ENCODE measurements at places on chromosomes 1 and 21. TPM values are rescaled to one million over a fixed set of nuclear protein-coding genes. Genes with fewer than 3 reads are reported as not detected.

NUDT4B gene
- polyA plus RNA-seq, result 4.9 TPM

TAF5L gene
- polyA plus RNA-seq, result 4.5 TPM

TFF2 gene
- polyA plus RNA-seq, result not detected

PRAMEF9 gene
- polyA plus RNA-seq, result not detected

MIXL1 gene
- polyA plus RNA-seq, result not detected

NPR1 gene
- polyA plus RNA-seq, result not detected

EPHB2 gene
- not detected for polyA plus RNA-seq

AGMAT gene
- polyA plus RNA-seq, result 0.39 TPM

MACO1 gene
- 3.7 TPM for polyA plus RNA-seq

COL24A1 gene
- 0.09 TPM for polyA plus RNA-seq

PDZK1IP1 gene
- polyA plus RNA-seq, result 0.58 TPM

PCAT6 gene
- polyA plus RNA-seq, result 0.73 TPM

SELENBP1 gene
- not detected for polyA plus RNA-seq

BRINP2 gene
- not detected for polyA plus RNA-seq

CCDC185 gene
- polyA plus RNA-seq, result not detected

FCRL2 gene
- not detected for polyA plus RNA-seq

- DNase-seq, result no peak
- no peaks in the 10 kb centered on the region for H3K4me1 ChIP-seq
Measured at GRCh38 chr1:236575523-236575922, 28.8 kb downstream of the HEATR1 start.

GRCh38 chr1:197955486-197956394 lies 38.6 kb downstream of the LHX9 start:
- H3K4me3 ChIP-seq, result no peak overlapping the region
- DNase-seq, result no peak
- H3K27me3 ChIP-seq, result peaks cover 5% of the 10 kb centered on the region
- H3K36me3 ChIP-seq, result no peaks in the 10 kb centered on the region

DNA sequence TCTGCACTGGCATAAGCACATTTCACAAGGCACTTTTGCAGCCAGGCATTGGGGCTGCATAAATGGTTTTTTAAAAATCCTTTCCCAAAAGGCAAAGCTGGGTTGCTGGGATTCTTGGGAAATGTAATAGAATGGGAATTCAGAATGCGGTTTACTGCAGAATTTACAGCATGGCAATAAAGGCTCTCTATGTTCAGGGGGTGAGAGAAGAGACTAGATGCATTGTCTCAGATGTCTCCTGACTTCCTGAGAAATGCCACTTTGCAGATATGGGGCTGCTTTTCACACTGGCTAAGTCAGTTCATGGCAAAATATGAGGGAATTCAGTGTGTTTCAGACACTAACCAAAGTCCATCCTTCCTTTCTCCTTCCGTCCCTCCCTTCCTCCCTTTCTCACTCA lies 13.5 kb downstream of the FCGR2B start:
- peak overlapping the region; percentile 51 for H3K27ac ChIP-seq
- H3K27me3 ChIP-seq, result peaks cover 3% of the 10 kb centered on the region
- DNase-seq, result no peak
- H3K4me1 ChIP-seq, result no peaks in the 10 kb centered on the region
- no peaks in the 10 kb centered on the region for H3K36me3 ChIP-seq

- no peak for DNase-seq
- H3K27ac ChIP-seq, result peak overlapping the region; percentile 87
- H3K4me3 ChIP-seq, result peak overlapping the region; percentile 48
- peaks cover 4% of the 10 kb centered on the region for H3K36me3 ChIP-seq
- peaks cover 98% of the 10 kb centered on the region for H3K4me1 ChIP-seq
- peaks cover 3% of the 10 kb centered on the region for H3K27me3 ChIP-seq
Measured at GRCh38 chr1:155970531-155971167, 7.7 kb downstream of the ARHGEF2 start.

- peaks cover 53% of the 10 kb centered on the region for H3K4me1 ChIP-seq
- H3K4me3 ChIP-seq, result peak overlapping the region; percentile 84
- H3K36me3 ChIP-seq, result no peaks in the 10 kb centered on the region
- peak; percentile 78 for DNase-seq
Measured at GRCh38 chr21:29299046-29299915, 559 bp downstream of the BACH1 start.

GRCh38 chr1:42937141-42937696 lies 21.4 kb downstream of the SLC2A1 start:
- H3K4me1 ChIP-seq, result peaks cover 97% of the 10 kb centered on the region
- peak overlapping the region; percentile 99 for H3K27ac ChIP-seq
- H3K36me3 ChIP-seq, result peaks cover 17% of the 10 kb centered on the region
- peak overlapping the region; percentile 83 for H3K4me3 ChIP-seq

GRCh38 chr1:234599617-234600417 lies 10.2 kb downstream of the IRF2BP2 start:
- no peaks in the 10 kb centered on the region for H3K36me3 ChIP-seq
- peak; percentile 85 for DNase-seq
- H3K27ac ChIP-seq, result peak overlapping the region; percentile 90
- peaks cover 12% of the 10 kb centered on the region for H3K27me3 ChIP-seq
- H3K4me1 ChIP-seq, result peaks cover 52% of the 10 kb centered on the region
- H3K4me3 ChIP-seq, result peak overlapping the region; percentile 86

- no peaks in the 10 kb centered on the region for H3K36me3 ChIP-seq
- H3K4me3 ChIP-seq, result no peak overlapping the region
- H3K4me1 ChIP-seq, result peaks cover 12% of the 10 kb centered on the region
- H3K27ac ChIP-seq, result no peak overlapping the region
Measured at GRCh38 chr1:234330843-234331215, 42.4 kb upstream of the COA6 start.

GRCh38 chr1:59266180-59266926 lies 30.5 kb upstream of the FGGY start:
- H3K27me3 ChIP-seq, result peaks cover 2% of the 10 kb centered on the region
- no peaks in the 10 kb centered on the region for H3K36me3 ChIP-seq
- H3K4me3 ChIP-seq, result no peak overlapping the region

DNA sequence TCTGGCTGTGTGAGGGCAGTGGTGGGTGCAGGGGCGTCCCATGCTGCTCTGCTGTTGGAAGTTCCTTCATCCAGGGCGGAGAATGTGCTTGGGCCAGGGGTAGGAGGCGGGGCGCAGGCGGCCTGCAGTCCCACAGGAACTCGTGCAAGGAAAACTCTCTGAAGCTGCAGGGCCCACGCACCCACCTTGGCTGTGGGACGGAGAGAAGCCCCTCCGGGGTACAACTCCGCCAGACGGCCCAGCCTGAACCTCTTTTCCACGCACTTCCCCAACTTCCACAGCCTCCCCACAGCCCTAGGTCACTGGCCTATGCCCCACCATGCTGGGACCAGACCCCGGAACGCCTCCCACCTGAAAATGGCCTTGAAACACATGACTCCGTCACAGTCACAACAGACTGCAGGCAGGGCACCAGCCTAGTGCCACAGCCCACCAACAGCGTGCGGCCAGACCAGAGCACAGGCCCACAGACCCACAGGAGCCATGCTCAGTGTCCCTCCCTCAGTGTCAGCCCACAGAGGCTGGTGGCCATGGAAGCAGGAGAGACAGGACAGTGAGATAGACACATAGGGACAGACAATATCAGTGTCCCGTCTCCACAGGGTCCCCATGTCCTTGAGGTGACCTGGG lies 47.8 kb downstream of the WNT9A start:
- peaks cover 15% of the 10 kb centered on the region for H3K4me1 ChIP-seq
- DNase-seq, result no peak
- H3K27ac ChIP-seq, result no peak overlapping the region
- no peak overlapping the region for H3K4me3 ChIP-seq
- peaks cover 7% of the 10 kb centered on the region for H3K27me3 ChIP-seq

- H3K4me1 ChIP-seq, result no peaks in the 10 kb centered on the region
- no peak overlapping the region for H3K27ac ChIP-seq
- no peaks in the 10 kb centered on the region for H3K27me3 ChIP-seq
- H3K4me3 ChIP-seq, result no peak overlapping the region
Measured at GRCh38 chr1:17250601-17251000, 1.7 kb downstream of the PADI3 start.

DNA sequence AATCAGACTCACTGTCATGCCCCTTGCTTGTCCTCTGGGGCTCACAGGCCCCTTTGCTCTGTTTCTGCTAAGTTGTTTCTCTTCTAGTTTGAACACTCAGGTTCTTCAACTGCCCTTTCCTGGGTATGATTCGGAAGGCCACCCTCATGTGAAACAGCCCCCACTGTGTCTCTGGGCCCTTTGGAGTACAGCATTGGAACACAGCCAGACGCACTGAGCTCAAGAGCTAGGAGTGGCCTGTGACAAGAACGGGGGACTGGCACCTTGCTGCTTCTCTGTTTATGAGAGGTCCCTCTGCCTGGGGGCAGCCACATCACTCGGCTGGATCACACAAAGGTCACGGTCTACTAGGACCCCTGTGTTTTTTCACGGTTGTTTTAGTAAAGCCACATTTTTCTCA lies 114.4 kb upstream of the ZC3H12A start:
- no peaks in the 10 kb centered on the region for H3K4me1 ChIP-seq
- peaks cover 2% of the 10 kb centered on the region for H3K27me3 ChIP-seq
- no peak overlapping the region for H3K4me3 ChIP-seq
- DNase-seq, result no peak
- H3K36me3 ChIP-seq, result no peaks in the 10 kb centered on the region

DNA sequence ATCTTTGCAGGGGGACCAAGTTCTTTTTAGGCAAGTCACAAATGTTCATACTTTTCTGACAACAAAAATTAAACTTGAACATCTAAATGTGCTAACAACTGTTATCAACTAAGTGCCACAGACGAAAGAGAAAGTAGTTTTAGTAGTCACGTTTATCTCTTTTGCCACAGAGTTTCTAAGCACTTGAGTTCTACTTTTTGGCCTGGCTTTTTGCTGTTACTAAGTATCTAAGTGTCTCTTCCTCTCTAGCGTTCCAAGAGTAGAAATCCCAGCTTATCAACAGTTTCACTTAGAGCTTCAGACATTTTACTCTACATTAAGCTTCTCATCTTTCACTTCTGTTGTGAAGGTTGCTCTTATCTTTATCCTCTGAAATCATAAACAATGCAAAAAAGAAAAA lies 34.2 kb downstream of the GATAD2B start:
- peak overlapping the region; percentile 62 for H3K4me3 ChIP-seq
- peak overlapping the region; percentile 88 for H3K27ac ChIP-seq
- H3K36me3 ChIP-seq, result no peaks in the 10 kb centered on the region
- peaks cover 35% of the 10 kb centered on the region for H3K4me1 ChIP-seq

GRCh38 chr1:119359730-119360129 lies 8.9 kb upstream of the HAO2 start:
- H3K4me3 ChIP-seq, result no peak overlapping the region
- H3K4me1 ChIP-seq, result no peaks in the 10 kb centered on the region
- H3K36me3 ChIP-seq, result no peaks in the 10 kb centered on the region
- DNase-seq, result no peak
- H3K27me3 ChIP-seq, result peaks cover 3% of the 10 kb centered on the region

DNA sequence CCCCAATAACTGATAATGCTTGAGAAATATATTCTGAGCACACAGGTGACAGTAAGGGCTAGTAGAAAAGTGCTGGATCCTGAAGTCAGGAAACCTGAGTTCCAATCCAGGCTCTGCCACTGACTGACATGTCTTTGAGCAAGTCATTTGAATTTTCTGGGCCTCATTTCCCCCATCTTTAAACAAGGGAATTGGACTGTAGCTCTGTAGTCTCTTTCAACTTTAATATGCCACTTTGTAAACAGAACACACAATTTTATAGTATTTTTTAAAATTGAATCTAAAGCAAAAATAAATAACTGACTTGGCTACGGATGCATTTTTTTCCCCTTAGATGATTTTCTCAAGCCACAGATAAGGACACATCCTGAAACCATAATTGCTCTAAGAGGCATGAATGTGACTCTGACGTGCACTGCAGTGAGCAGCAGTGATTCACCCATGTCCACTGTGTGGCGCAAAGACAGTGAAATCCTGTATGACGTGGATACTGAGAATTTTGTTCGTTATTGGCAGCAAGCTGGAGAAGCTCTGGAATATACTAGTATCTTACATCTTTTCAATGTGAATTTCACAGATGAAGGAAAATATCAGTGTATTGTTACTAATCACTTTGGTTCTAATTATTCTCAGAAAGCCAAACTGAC lies 37.0 kb downstream of the LRIG2 start:
- H3K36me3 ChIP-seq, result peaks cover 31% of the 10 kb centered on the region
- H3K27me3 ChIP-seq, result no peaks in the 10 kb centered on the region
- no peak overlapping the region for H3K4me3 ChIP-seq
- no peak for DNase-seq
- H3K27ac ChIP-seq, result peak overlapping the region; percentile 39

DNA sequence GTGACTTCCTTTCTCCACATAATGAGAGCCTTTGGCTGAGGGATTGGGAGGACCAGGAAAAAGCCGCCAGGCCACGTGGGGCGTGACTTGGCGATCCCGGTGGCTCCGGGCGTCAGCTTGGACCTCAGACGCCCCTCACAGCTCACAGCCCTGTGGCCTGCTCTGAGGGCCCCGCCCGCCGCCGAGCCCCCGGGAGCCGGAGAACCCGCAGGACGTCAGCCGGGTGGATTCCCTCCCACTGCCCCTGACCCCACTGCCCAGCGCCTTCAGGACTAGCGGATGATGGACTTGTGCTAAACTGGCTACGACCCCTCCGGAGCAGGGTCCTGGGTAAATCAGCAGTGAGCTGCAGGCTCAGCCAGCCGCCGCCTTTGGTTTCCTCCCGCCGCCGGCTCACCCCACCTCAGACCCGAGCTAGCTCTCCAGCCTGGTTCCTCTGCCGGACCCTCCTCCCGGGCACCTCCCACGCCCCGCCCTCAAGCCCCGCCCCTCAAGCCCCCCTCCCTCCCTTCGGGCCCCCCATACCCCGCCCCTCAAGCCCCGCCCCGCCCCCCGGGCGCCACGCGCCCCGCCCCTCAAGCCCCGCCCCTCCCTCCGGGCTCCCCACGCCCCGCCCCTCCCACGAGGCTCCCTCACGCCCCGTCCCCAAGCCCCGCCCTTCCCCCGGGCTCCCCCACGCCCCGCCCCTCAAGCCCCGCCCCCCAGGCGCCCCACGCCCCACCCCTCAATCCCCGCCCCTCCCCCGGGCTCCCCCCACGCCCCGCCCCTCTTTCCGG lies 10.0 kb upstream of the FAAP20 start:
- H3K27me3 ChIP-seq, result peaks cover 2% of the 10 kb centered on the region
- H3K4me1 ChIP-seq, result peaks cover 5% of the 10 kb centered on the region
- H3K36me3 ChIP-seq, result no peaks in the 10 kb centered on the region
- peak overlapping the region; percentile 73 for H3K4me3 ChIP-seq
- DNase-seq, result peak; percentile 69

GRCh38 chr1:214022810-214023425 lies 35.1 kb downstream of the PROX1 start:
- H3K4me1 ChIP-seq, result no peaks in the 10 kb centered on the region
- no peak for DNase-seq
- H3K4me3 ChIP-seq, result no peak overlapping the region
- H3K36me3 ChIP-seq, result no peaks in the 10 kb centered on the region
- H3K27ac ChIP-seq, result no peak overlapping the region

GRCh38 chr1:81695741-81696140 lies 105.0 kb upstream of the ADGRL2 start:
- H3K36me3 ChIP-seq, result no peaks in the 10 kb centered on the region
- no peak overlapping the region for H3K4me3 ChIP-seq
- H3K4me1 ChIP-seq, result no peaks in the 10 kb centered on the region
- H3K27ac ChIP-seq, result no peak overlapping the region
- no peak for DNase-seq

GRCh38 chr1:209755926-209756614 lies at the start of gene TRAF3IP3:
TSS of gene TRAF3IP3 (plus strand) at chr1:209756053. CDS start at chr1:209760040, 3,987 bp downstream.
- no peaks in the 10 kb centered on the region for H3K27me3 ChIP-seq
- peaks cover 22% of the 10 kb centered on the region for H3K36me3 ChIP-seq
- peaks cover 76% of the 10 kb centered on the region for H3K4me1 ChIP-seq
- H3K4me3 ChIP-seq, result peak within 1 kb of the TSS; percentile 93

GRCh38 chr21:36806103-36806502 lies 107.2 kb downstream of the SIM2 start:
- no peaks in the 10 kb centered on the region for H3K4me1 ChIP-seq
- H3K36me3 ChIP-seq, result peaks cover 10% of the 10 kb centered on the region
- H3K27me3 ChIP-seq, result no peaks in the 10 kb centered on the region
